ENCODE measurements at places on chromosomes 12 and 14.
A peak's percentile ranks its signal among the peaks of the same experiment; 100 is the strongest.

GRCh38 chr12:5242440-5242839 is 189.5 kb upstream of the NTF3 start:
- no peak for DNase-seq

- DNase-seq: no peak
These were observed 40.1 kb downstream of the NPAS3 start for GRCh38 chr14:32978691-32979255.

GRCh38 chr12:63196168-63196567 is 45.2 kb upstream of the AVPR1A start:
- DNase-seq: no peak

DNA sequence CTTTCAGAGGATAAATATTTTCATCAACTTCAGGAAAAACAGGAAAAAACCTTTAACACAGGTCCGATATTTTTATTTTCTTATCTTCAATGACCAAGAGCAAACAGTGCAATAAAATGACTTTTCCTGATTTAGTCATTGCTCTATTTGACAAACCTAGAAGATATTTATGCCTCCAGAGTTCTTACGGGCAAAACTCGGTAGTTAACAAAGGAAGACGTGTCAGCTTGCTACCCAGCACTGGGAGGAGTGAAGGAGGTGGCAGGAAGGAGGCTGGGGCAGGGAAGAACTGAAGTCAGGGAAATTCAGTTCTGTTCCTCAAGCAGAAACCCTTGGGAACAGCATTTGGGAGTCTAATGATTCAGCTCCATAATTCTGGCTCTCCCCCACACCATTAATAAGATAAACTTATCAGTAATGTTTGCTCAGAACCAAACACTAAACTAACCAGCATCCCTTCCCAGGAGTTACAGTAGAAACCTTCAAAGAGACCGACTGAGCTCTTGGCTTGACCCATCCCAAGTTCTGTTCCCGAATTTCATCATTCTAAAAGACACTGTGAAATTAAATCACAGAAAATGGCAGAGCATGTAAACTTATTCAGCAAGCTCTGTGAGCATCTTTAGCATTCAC is 163.3 kb downstream of the APAF1 start:
- DNase-seq: no peak

- DNase-seq: peak; percentile 33
These were observed 343.0 kb downstream of the BMP4 start for GRCh38 chr14:53613404-53614253.

DNA sequence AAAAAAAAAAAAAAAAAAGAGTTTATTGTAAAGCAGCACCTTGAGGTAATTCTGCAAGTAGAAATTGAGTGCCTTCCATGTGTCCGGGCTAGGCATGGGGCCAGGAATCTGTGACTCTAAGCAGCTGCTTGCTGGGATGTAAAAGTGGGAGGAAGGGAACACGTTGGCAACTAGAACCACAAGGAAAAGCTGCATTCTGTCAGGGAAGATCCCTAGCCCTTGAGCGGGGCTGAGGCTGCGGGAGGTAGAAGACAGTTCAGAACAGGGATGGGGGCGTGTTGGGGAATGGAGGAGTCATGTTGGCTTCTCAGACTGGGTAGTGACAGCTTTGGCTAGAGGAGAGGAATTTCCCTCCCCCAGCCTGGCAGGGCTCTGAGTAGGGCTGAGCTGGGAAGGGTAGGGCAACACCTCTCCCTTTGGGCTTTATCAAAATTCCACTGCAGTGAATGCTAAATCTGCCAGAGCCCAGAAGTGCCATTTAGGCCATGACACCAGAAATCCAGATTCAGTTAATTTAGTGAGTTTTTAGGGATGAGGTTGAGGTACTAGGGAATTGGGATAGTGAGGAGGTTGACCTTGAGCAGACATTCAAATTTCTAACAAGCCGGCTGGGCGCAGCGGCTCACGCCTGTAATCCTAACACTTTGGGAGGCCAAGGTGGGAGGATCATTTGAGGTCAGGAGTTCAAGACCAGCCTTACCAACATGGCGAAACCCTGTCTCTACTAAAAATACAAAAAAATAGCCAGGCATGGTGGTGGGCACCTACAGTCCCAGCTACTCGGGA is 3.4 kb upstream of the TRAFD1 start:
- no peak for DNase-seq

- DNase-seq: no peak
These were observed 12.9 kb downstream of the LRIG3 start for GRCh38 chr12:58907391-58907790.

DNA sequence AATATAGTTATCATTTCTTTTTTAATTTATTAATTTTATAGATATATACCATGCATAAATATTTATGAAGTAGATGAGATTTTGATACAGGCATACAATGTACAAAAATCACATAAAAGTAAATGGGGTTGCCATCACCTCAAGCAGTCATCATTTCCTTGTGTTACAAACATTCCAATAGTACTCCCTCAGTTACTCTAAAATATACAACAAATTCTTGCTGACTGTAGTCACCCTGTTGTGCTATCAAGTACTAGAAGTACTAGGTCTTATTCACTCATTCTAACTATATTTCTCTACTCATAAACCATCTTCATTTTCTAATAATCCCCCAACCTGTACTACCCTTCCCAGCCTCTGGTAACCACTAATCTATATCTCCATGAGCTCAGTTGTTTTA is 432.6 kb upstream of the SYT1 start:
- DNase-seq: no peak

All from NCI-H187 treated with DMSO at 0.1 percent for 48 hours (cell line).